ENCODE measurements at places on chromosomes 11 and 22.

DNA sequence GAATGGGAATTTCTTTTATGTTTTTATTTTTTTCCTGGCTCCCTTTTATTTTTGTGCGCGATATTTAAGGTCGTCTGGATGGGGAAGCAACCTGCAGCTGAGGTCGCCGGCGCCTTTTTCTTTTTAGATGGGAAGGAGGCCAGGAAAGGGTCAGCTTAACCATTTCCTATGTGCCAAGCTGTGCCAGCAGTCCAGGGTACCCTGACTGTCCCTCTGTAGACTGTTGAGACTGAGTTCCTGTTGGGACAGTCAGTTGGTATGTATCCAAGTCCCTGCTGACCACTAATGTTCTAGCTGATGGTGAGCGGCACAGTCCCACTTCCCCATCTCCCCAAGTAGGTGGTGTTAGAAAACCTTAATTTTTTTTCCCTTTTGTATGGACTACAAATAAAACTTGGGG is 10.5 kb downstream of the RBM14 start:
- DNase-seq = no peak

DNA sequence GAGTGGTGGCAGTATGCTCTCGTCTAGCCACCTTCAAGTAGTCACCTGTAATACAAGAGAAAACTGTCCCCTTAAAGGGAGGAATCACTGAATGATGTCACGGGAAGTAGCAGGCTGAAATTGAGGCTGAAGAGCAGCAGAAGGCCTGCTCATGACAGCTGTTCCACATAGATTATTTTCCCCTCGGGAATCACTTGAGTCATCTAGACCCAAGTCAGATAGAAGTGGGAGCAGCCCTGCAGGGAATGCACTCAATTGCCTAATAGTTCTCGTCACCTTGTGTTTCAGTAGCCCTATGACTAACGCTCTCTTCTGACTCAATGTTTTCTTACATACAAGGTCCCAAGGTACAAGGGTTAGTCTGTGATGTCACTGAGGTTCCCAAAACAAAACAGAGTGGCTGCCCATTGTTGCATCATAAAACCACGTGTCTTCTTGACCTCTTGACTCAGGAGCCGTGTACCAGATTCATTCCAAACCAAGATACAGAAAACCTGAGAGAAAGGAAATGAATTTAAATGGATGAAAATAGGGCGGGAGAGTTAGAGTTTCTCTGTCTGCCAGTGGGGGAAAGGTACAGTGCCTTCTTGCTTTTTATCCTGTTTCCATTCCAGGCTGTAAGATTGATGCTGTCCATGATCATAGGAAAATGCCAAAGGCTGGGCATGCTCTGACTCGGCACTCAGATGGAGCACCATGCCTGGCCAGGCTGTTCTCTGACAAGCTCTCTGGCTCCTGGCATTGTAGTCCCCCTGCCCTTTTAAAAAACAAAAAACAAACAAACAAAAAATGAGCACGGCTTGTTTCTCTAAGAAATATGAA is 21.6 kb upstream of the C11orf96 start:
- DNase-seq = no peak

DNA sequence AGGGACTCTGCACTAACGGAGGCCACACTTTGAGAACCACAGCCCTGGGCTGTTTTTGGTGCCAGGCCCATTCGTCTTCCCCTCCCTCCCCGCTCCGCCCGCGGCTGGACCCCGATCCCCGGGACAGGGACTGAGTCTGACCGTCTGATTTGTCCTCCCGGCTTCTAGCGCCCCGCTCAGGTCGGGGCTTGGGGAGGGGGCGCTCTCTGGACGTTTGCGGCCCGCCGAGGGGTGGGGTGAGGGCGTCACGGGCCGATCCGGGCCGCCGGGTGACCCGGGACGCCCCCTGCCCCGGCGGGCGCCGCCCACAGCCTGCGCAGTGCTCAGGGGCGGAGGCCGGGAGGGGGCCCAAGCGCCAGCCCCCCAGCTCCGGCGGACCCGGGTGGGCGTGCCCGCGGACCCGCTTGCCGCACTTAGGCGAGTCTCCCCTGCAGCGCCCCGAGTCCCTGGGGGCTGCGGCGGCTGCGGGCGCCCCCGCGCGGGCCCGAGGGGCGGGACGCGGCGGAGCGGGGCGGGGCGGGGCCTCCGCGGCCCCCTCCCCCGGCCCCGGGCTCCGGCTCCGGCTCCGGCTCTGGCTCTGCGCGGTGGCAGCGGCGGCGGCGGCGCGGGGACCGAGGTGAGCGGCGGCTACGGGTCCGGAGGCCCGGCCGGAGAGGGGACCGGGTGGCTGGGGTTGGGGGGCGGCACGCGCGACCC is 33.7 kb upstream of the PRR5 start:
- DNase-seq = peak; percentile 54

- DNase-seq = no peak
Measured at GRCh38 chr22:24875862-24876506, 70.0 kb downstream of the SGSM1 start.

- DNase-seq = no peak
Measured at GRCh38 chr11:77508019-77508418, 34.1 kb upstream of the PAK1 start.

DNA sequence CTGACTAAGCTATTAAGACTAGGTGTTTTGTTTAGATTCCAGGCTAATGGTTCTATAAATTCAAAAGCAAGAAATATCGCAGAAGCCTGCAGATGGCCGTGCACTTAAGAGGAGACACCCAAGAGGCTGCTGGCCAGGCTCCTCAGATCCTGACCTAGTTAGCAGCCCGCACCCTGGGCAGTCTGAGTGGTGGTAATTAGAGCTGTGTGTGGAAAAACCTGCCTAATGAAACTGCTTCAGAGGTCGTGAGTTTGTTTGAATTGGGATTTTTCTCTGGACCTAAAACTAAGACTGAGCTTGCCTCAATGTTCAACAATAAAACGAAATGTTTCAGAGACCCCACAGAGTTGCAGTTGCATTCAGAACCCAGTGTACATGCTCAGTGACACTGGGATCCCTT is 627.7 kb downstream of the OPCML start:
- no peak for DNase-seq

DNA sequence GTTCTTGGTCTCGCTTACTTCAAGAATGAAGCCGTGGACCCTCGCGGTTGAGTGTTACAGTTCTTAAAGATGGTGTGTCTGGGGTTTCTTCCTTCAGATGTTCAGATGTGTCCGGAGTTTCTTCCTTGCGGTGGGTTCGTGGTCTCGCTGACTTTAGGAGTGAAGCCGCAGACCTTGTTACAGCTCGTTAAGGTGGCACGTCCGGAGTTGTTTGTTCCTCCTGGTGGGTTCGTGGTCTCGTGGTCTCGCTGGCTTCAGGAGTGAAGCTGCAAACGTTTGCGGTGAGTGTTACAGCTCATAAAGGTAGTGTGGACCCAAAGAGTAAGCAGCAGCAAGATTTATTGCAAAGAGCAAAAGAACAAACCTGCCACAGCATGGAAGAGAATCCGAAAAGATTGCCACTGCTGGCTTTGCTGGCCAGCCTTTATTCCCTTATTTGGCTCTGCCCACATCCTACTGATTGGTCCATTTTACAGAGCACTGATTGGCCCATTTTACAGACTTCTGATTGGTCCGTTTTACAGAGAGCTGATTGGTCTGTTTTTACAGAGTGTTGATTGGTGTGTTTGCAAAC is 27.1 kb upstream of the NXPE2 start:
- no peak for DNase-seq

- DNase-seq = no peak
Measured at GRCh38 chr11:71418643-71419042, 29.6 kb downstream of the DHCR7 start.

DNA sequence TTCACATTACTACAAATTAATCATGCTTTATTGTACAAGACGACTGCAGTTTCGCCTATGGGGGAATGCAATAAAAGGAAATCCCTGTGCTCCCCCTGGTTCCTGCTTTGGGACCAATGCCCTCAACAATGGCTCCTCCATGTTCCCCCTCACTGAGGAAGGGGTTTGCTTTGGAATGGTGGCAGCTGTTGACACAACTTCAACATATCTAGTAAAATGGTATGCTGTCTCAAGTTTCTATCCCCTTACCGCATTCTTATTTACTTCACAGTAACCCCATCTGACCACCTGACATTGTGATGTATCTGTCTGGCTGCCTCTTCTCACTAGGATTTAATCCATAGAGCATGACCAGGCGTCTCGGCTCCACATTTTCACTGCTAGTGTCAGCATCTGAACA is 48.8 kb downstream of the PIWIL3 start:
- DNase-seq = no peak

GRCh38 chr11:93189462-93189861 is 8.3 kb downstream of the SLC36A4 start:
- no peak for DNase-seq

- DNase-seq = no peak
Measured at GRCh38 chr11:133762538-133762937, 82.8 kb downstream of the SPATA19 start.

DNA sequence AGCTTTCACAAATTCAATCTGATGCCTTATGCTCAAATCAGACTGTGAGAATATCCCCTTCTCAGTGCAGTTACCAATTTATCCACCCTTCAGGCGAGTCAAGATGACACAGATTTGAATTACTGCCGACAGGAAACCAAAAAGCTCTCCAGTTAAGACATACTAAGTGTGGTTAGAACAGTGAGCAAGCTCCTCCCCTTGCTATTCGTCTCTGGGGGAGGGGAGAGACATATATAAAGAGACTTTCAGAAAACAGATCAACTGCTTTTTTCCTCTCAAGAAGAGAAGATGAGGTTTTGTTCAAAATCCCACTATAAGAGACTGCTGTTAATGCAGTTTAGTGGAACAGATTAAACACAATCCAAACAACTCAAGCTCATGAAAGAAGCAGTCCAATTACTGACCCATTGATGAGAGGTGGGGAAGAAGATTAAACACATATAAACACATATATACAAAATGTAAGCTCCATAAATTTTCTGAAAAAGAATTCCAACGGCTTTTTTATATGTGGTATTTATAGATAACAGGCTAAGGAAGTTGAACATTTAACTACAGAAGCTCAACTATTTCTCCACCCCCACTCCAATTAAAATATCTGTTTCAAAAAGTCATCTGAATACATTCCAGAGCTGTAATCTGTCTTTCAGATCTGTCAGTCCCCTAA is 102.7 kb downstream of the MRTFA start:
- no peak for DNase-seq

GRCh38 chr11:67581469-67581868 is 2.1 kb upstream of the GSTP1 start:
- DNase-seq = no peak

- no peak for DNase-seq
Measured at GRCh38 chr11:68411501-68411991, 49.0 kb upstream of the PPP6R3 start.

DNA sequence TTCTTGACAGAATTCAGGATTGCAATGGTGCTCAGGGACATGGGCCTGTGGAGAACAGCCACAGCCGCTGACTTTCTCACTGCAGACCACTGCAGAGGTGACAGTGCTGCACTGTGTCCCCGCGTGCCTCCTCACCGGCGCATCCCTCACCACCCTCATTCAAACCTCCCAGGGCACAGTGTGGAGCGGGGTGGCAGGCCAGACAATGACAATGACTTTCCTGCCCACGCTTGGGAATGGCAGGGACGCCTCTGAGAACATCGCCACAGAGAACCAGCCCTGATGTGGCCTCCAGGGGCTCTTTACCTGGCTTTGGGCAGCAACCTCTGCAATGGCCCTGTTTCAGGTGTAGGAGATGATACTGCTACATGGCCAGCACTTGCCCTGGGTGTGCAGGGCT is 65.7 kb downstream of the NCAPD3 start:
- DNase-seq = no peak

GRCh38 chr11:79047321-79047720 is 393.5 kb downstream of the TENM4 start:
- no peak for DNase-seq

- no peak for DNase-seq
Measured at GRCh38 chr11:107898270-107898669, 30.0 kb upstream of the RAB39A start.

DNA sequence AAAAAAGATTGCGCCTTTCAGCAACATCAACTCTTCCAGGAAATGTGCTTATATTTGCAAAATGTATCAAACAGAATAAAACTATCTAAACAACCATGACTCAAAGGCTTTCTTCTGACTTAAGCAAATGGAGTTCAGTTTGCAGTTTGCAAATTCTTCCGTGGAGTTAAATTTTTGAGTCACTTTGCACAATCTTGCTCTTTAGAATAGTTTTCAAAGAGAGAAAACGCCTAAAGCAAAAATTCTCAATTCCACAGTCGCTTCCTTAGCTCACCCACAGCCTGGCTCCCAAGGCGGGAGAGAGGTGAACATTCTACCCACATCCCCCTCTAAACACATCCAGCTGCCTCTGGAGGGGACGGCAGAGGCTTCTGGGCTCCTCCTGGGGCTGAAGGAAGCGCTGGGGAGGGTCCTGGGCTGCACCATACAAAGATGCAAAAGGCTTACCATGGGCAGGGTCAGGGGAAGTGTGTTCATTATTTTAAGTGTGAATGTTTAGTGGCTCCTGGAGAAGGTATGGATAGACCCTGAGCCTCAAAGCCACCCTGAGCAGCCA is 1487.3 kb downstream of the TBC1D22A start:
- no peak for DNase-seq

- DNase-seq = no peak
Measured at GRCh38 chr22:37804352-37804880, 3.3 kb upstream of the GCAT start.

- DNase-seq = no peak
Measured at GRCh38 chr11:79708319-79708932, 267.6 kb upstream of the TENM4 start.

- no peak for DNase-seq
Measured at GRCh38 chr22:23534201-23534850, 45.8 kb downstream of the IGLL1 start.

DNA sequence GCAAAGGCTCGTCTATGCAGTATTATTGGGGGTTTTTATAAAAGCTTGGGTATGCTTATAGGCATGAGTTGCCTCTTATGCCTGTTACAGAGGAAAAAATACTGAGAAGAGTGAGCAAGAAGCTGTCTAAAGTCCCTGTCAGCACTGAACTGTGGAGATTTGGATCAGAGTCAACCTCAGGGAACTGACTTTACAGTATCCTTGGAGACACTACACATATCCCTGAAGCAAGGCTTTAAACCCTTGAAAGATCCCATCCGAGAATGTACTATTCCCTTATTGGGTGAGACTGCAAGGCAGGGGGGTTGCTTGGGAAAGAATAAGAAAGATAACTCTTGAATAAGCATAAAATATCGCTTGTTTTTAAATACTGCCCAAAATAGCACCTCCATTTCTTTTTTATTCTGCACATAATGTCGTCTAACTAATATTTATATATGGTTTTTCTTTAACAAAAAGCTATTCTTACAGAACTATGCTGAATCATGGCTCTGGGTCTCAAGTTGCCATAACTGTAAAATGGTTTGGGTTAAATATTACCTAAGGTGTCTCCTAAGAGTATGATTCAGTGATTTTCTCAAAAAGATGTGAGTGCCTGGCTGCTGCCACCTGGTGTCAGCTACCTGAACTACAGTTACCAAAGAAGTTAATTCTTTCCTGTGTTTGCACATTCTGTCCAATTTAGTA is 1062.8 kb downstream of the DLG2 start:
- peak; percentile 30 for DNase-seq

DNA sequence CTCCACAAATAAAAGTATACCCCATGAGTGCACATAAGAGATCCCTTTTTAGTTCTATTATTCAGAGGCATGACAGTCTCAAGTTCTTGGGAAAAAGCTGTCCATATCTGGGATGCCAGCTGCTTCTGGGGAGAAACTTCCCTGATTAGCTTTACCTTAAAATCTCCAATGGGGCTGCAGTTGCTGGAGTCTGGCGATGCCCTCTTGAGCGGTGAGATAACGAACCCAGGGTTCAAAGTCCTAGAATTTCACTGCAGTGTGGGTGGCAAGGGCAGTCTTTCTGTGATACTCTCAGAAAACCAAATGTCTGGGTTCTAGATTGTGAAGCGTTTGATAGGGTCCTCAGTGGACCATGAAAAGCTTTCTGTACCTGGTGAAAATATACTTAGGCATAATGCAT is 7.4 kb upstream of the PRR33 start:
- no peak for DNase-seq

GRCh38 chr22:34800260-34800980 is 265.5 kb upstream of the ISX start:
- DNase-seq = no peak

Measured in activated CD4-positive, CD25-positive, alpha-beta regulatory T cell treated with anti-CD3 and anti-CD28 coated beads, Interleukin-2, amount 50 U/mL, for 72 hours (primary cell).